ENCODE measurements at places on chromosomes 7 and 10. TPM values are rescaled to one million over a fixed set of nuclear protein-coding genes. Genes with fewer than 3 reads are reported as not detected.

The LOXL4 gene
- 122 TPM for total RNA-seq

The TRPV5 gene
- total RNA-seq = not detected

The SNCG gene
- 48.3 TPM for total RNA-seq

The LIPM gene
- not detected for total RNA-seq

The CISD1 gene
- total RNA-seq = 21.5 TPM

The ADAM8 gene
- total RNA-seq = 0.60 TPM

The WDR86 gene
- 1.1 TPM for total RNA-seq

The GPR85 gene
- 0.60 TPM for total RNA-seq

The NKX2-3 gene
- total RNA-seq = not detected

The MGAM2 gene
- total RNA-seq = not detected

The SORCS1 gene
- not detected for total RNA-seq

The SDK1 gene
- total RNA-seq = under 0.01 TPM

The KAZALD1 gene
- total RNA-seq = 25.4 TPM

The H2BK1 gene
- total RNA-seq = not detected

The PDZD7 gene
- total RNA-seq = 2.0 TPM

The CACNA2D1 gene
- total RNA-seq = 71.3 TPM

The GNGT1 gene
- not detected for total RNA-seq

The GDF2 gene
- total RNA-seq = not detected

The OPN4 gene
- not detected for total RNA-seq

The GRID2IP gene
- total RNA-seq = not detected

All from smooth muscle cell of the coronary artery (primary cell).